ENCODE measurements at places on chromosomes 12 and 14. TPM values are rescaled to one million over a fixed set of nuclear protein-coding genes. Genes with fewer than 3 reads are reported as not detected.

Gene MLEC
- 95.5 TPM for total RNA-seq

Gene REP15
- total RNA-seq, result 1.5 TPM

Gene GPR162
- total RNA-seq, result 10.2 TPM

Gene KRT78
- not detected for total RNA-seq

Gene RERGL
- total RNA-seq, result not detected

Gene OVCH1
- total RNA-seq, result 0.85 TPM

Gene NELL2
- not detected for total RNA-seq

Gene EIF2S3B
- 0.99 TPM for total RNA-seq

Gene RASAL1
- not detected for total RNA-seq

Gene TMEM253
- total RNA-seq, result not detected

Gene SRRM4
- total RNA-seq, result not detected

Gene FAM186B
- total RNA-seq, result 0.09 TPM

Gene IL22
- total RNA-seq, result not detected

Gene NFATC4
- 25.8 TPM for total RNA-seq

Gene RFX4
- not detected for total RNA-seq

Gene SOX5
- 0.28 TPM for total RNA-seq

Gene SYCP3
- 0.09 TPM for total RNA-seq

Gene IAPP
- not detected for total RNA-seq

Gene GARIN6
- total RNA-seq, result not detected

Gene ASIC1
- total RNA-seq, result 1.0 TPM

Gene LYZ
- not detected for total RNA-seq

Gene HIGD1C
- not detected for total RNA-seq

Gene TROAP
- total RNA-seq, result 10.7 TPM

Gene SYNDIG1L
- total RNA-seq, result not detected

Gene DCN
- 21.3 TPM for total RNA-seq

Gene GALNT6
- total RNA-seq, result 80.1 TPM

Gene TAS2R10
- 0.66 TPM for total RNA-seq

Gene CLEC4A
- total RNA-seq, result 0.09 TPM

Gene SLCO1B1
- not detected for total RNA-seq

Gene KRT2
- not detected for total RNA-seq

Gene SETD3
- total RNA-seq, result 53.8 TPM

Gene BBOF1
- 2.5 TPM for total RNA-seq

Gene DPF3
- total RNA-seq, result 18.5 TPM

Gene EML5
- total RNA-seq, result not detected

Gene CCDC197
- total RNA-seq, result not detected

Gene PMCH
- 0.09 TPM for total RNA-seq

Gene TMEM179
- not detected for total RNA-seq

Gene OR4E2
- not detected for total RNA-seq

Gene COPZ1
- 96.9 TPM for total RNA-seq

Gene HPD
- not detected for total RNA-seq

Gene PPM1A
- total RNA-seq, result 13.9 TPM

Gene KLRD1
- 0.09 TPM for total RNA-seq

Gene DBX2
- total RNA-seq, result not detected

Gene ADAMTS20
- not detected for total RNA-seq

Gene TSHR
- total RNA-seq, result not detected

Gene TAS2R14
- total RNA-seq, result 2.7 TPM

Gene TMEM52B
- not detected for total RNA-seq

Gene TAS2R30
- 3.0 TPM for total RNA-seq

Gene KLC1
- total RNA-seq, result 180 TPM

Gene RD3L
- total RNA-seq, result not detected

Gene CCDC198
- not detected for total RNA-seq

Gene PROX2
- not detected for total RNA-seq

Gene NDRG2
- total RNA-seq, result 0.09 TPM

Gene SERPINA12
- total RNA-seq, result not detected

Gene FOXN4
- total RNA-seq, result not detected

Gene GPR137C
- 0.94 TPM for total RNA-seq

Gene DIO3
- total RNA-seq, result not detected

Gene EVL
- total RNA-seq, result 13.4 TPM

Gene ARMH4
- total RNA-seq, result 1.0 TPM

Gene PRR4
- 0.18 TPM for total RNA-seq
